ENCODE measurements at places on chromosomes 3 and 15.

DNA sequence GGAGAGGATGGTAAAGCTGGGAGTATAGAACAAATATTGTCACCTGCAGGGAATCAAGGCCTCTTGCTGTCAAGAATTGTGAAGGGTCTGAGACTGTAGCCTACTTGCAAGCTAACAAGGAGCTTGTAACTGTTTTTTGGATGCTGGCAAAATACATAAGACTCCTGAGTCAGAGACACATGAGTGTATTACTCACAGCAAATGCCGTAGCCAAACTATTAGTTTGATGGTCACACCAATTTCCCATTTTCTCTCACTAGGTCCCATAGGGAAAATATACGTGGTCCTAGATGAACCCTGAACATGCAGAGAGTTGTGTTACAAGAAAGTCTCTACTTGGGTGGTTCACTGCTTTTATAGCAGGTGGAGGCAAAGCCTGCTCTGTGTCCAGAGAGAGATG lies 44.7 kb upstream of the LIPC start:
- no peak for DNase-seq

- DNase-seq: no peak
Observed at GRCh38 chr3:169118666-169119370, 544.7 kb downstream of the MECOM start.

- no peak for DNase-seq
Observed at GRCh38 chr3:120153294-120153693, 59.0 kb upstream of the GSK3B start.

- DNase-seq: no peak
Observed at GRCh38 chr3:55735976-55736375, 248.9 kb upstream of the WNT5A start.

- DNase-seq: no peak
Observed at GRCh38 chr3:171824116-171824515, 13.8 kb upstream of the PLD1 start.

- DNase-seq: no peak
Observed at GRCh38 chr3:33273628-33274027, 3.6 kb upstream of the FBXL2 start.

GRCh38 chr3:58092521-58092920 lies 84.3 kb downstream of the FLNB start:
- no peak for DNase-seq

DNA sequence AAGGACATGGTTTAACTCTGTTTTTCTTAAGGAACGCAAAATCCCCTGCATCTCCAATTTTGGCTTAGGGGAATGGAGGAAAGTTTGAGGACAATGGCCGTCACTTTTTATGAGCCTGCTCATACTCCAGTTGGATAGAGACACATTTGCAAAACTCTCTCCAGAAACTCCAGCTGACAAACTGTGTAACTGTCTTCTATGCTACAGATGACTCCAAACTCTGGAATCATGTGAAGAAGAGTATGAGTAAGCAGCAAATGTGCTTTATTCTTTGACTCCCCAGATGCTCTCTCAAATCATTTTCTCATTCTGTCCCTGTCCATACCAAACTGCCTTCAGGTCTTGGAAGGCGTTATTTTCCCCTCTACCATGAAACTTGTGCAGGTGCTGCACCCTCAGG lies 226.5 kb upstream of the GPR149 start:
- DNase-seq: no peak

DNA sequence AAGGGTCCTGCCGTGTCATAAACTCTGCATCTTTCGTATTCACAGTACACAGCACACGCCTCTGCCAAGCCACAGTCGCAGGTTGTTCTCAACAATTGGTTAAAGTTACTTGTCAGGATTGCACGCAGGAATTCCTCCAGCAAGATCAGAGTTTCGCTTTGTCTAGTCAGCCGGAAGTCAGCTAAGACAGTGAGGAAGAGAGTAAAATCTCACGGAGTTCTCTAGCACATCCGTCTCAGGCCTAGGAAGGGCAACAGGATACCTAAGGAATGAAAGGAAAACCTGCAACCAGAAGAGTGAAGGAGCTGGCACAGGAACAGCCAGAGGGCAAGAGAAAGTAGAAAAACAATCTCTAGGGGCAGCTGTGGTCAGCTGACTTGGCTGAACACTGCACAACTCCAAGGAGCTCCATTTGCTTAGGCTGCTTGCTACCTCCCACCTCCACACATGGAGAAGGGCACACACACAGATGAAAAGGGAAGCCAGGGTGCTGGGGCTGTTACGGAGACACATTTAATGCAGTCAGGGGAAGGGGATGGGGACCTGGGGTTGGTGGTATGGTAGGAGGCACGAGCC lies 23.7 kb downstream of the RORA start:
- no peak for DNase-seq

DNA sequence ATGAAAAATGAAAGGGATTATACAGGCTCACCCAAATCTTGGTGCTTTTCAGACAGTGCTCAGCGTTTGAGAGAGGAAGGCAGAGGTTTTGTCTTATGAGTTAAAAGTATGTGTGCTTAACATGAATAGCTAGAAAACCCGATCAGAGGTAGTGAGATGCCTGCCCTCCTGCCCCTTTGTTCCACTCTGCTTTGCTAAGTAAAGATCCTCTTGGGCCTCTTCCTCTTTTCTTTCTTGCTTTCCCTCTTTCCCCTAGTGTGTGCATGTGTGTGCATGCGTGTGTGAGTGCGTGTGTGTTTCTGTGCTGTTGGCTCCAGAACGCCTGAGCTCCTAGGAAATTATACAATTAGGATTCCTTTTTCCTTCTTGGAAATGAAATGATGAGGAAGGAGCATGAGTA lies 261.3 kb upstream of the NR2E3 start:
- DNase-seq: no peak

- DNase-seq: no peak
Observed at GRCh38 chr3:129764090-129764489, 129.4 kb downstream of the TMCC1 start.

DNA sequence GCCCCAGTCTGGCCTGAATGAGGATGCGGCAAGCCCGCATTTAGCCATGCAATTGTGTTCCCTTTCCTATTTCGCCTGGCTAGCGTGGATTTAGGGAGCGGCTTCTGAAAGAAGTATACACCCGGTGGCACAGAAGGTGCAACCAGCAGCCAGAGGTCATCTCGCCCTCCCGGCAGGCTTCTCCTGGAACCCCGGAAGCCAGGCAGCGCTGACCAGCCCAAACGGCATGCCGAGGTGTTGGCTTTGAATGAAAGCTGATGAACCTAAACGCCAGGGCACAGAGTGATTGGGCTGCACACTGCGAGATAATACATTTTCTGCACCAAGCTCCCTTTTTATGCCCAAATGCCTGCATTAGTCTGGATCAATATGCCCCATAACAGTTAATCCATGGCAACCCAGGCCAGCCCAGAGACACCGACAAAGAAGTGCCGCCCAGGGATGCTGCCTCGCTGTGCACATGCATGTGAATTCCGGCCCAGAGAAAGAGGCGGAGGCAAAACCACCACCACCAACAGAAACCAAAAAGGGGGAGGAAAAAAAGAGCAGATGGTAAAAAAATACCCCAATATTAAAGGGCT lies 1.4 kb downstream of the SRGAP3 start:
- DNase-seq: no peak

DNA sequence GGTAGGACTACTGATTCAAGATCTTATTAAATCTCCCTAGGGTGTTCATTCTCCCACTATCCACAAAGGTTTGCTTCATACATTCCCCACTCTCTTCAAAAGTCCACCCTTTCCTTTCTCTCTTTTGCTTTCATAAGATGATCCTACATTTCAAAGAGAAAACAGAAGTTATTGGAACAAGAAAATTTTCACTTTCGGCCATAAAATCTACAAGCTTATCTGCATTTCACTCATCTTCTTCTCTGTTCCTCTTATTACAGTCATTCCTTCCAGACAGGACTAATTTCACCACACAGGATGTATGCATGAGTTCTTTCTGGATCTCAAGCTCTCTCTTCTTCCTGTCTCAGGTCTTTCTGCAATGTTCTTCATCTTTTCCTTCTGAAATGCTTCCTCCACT lies 238.7 kb downstream of the ISL2 start:
- DNase-seq: no peak

DNA sequence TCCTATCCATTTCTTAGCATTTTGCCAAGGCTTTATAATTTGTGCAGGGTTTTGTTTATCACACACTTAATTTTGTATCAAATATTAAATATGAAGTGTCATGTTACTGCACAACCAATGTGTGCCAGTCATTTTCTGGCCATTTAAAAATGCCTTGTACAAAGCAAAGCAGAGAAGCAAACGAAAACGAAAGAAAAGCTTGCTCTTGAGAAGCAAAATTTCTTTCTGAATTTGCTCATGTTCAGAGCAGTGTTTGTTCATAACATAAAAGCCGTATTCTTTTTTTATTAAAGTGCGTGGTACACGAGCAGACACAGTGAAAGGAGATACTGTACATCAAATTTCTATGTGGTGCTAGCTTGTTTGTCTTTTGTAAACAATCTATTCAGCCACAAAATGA lies 792.6 kb downstream of the NAALADL2 start:
- DNase-seq: no peak

- no peak for DNase-seq
Observed at GRCh38 chr15:38588672-38589071, 24.1 kb upstream of the RASGRP1 start.

- no peak for DNase-seq
Observed at GRCh38 chr3:150930839-150931238, 25.6 kb upstream of the MINDY4B start.

GRCh38 chr3:21839592-21839991 lies 88.6 kb upstream of the ZNF385D start:
- DNase-seq: no peak

DNA sequence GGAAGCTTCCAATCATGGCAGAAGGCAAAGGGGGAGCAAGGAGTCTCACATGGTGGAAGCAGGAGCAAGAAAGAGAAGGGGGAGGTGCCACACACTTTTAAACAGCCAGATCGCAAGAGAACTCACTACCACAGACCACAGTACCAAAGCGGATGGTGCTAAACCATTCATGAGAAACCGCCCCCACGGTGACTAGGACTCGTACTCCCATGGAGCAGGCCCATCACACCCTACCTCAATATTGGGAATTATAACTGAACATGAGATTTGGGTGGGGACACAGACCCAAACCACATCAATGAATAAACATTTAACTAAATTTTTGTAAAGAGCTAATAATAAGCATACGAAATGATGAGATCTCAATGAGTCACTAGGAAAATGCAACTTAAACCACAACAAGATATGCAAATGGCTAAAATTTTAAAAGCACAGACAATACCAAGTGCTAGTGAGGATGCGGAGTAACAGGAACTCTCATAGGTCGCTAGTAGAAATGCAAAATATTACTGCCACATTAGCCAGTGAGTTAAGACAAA lies 10.0 kb downstream of the MRPS25 start:
- no peak for DNase-seq

DNA sequence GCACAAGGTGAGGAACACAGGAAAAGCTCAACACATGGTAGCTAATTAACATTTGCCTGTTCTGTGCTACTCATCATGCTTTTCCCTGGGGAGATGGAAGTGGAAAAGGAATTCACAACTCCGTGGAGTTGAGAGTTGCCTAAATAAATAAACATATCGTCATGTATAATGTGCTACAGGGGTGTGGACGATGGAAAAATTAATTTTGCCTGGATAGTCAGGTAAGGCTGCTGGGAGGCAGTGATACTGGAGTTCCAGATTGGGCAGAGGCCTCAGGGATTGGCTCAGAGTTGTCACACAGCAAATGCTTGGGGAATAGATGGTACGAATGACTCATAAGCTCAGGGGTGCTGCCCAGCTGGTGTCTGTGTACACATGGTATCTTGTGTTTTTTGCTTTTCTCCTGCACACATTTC lies 3.1 kb upstream of the ABHD6 start:
- DNase-seq: no peak

GRCh38 chr15:53324061-53324460 lies 435.4 kb downstream of the WDR72 start:
- no peak for DNase-seq

DNA sequence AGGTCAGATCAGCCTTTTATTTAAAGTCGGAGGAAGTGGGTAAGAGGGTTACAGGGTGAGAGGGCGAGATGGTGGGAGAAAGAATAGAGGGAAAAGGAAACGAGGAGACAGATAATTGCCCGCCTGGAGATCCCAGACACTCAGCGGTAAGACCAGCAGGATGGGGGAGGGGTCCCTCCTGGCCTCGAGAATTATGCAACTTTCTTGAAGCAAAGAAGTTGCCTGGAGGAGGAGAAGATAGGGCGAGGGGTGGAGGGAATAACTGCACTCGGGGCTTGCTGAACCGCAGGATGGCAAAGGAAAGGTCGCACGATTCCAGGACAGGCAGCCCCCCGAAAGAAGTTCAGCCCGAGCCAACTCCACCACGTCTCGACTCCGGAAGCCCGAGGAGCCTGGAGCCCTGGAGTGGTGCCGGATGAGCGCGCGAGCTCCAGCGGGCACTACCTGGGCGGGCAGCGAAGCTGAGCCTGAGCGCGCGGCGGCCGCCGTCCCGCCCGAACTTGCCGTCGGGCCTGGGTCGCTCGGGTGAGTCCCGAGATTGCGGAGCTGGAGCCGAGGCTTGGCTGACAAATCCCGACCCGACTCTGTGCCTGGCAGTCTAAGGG lies 402 bp downstream of the WWTR1 start:
- peak; percentile 54 for DNase-seq

DNA sequence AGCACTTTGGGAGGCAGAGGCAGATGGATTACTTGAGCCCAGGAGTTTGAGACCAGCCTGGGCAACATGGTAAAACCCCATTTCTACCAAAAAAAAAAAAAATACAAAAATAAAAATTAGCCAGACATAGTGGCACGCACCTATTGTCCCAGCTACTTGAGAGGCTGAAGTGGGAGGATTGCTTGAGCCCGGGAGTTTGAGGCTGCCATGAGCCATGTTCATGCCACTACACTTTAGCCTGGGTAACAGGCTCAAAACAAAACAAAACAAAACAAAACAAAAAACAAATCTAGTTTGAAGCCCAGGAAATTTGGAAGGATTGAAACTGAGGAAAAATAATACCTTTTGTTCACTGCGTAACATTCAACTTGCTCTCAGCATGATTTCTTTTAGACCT lies 16.6 kb downstream of the TMOD3 start:
- no peak for DNase-seq

GRCh38 chr3:116148881-116149851 lies 296.1 kb downstream of the LSAMP start:
- no peak for DNase-seq

- DNase-seq: no peak
Observed at GRCh38 chr3:138066383-138066782, 49.0 kb downstream of the DZIP1L start.

DNA sequence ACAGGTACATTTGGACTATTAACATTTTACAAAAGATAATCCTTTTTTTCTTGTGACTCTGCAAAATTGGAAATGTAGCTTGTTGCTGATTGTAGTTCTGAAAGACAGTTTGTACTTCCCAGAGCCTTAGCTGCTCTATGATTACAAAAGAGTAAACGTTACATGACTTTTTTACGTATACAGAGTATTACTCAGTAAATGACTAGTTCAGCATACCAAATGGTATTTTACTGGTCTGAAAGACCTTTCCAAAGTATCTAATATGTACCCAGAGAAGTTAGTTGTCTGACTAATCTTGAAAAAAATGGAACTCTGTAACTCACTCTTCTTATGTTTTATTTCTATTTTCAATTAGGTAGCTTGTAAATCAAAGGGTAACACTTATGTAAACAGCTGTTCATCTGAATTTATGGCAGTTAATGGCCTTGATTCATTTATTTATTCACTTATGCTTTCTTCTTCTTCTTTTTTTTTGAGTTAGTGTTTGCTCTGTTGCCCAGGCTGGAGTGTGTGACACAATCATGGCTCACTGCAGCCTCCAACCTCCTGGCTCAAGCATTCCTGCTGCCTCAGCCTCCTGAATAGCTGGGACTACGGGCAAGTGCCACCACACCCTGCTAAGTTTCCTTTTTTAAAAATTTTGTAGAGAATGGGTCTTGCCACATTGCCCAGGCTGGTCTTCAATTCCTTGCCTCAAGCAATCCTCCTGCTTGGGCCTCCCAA lies 151.7 kb downstream of the C3orf38 start:
- no peak for DNase-seq

- no peak for DNase-seq
Observed at GRCh38 chr3:167940241-167940640, 155.5 kb downstream of the GOLIM4 start.
